Nasal cavity respiratory epithelium epithelial cell of viscerocranial mucosa (primary cell): ENCODE measurements at places on chromosomes 6 and 20. TPM values are rescaled to one million over a fixed set of nuclear protein-coding genes. Genes with fewer than 3 reads are reported as not detected.

Gene GPLD1
- under 0.01 and 0.64 TPM in 2 replicates for total RNA-seq

Gene UBD
- not detected in 2 replicates for total RNA-seq

Gene LKAAEAR1
- not detected in 2 replicates for total RNA-seq

Gene ZBTB46
- 1.2 and 1.7 TPM in 2 replicates for total RNA-seq

Gene BMP6
- total RNA-seq = 0.21 and 2.1 TPM in 2 replicates

Gene GPR6
- total RNA-seq = not detected in 2 replicates

Gene IL17A
- total RNA-seq = not detected in 2 replicates

Gene ZNF311
- total RNA-seq = 4.8 TPM in 2 replicates

Gene LY86
- total RNA-seq = not detected in 2 replicates

Gene C6orf163
- 0.68 and 3.2 TPM in 2 replicates for total RNA-seq

Gene AHCY
- 167 and 186 TPM in 2 replicates for total RNA-seq

Gene TPD52L2
- total RNA-seq = 129 and 145 TPM in 2 replicates

Gene C20orf202
- under 0.01 and 0.07 TPM in 2 replicates for total RNA-seq

Gene DNMT3B
- 0.68 and 1.5 TPM in 2 replicates for total RNA-seq

Gene CDH26
- total RNA-seq = 1.4 and 3.1 TPM in 2 replicates

Gene TAAR9
- total RNA-seq = not detected in 2 replicates

Gene RSPO3
- total RNA-seq = not detected in 2 replicates

Gene FERMT1
- total RNA-seq = 53.0 and 80.4 TPM in 2 replicates

Gene CTSA
- 18.8 and 72.7 TPM in 2 replicates for total RNA-seq

Gene NKX2-4
- not detected in 2 replicates for total RNA-seq

Gene QKI
- total RNA-seq = 79.3 and 118 TPM in 2 replicates

Gene SFTA2
- not detected in 2 replicates for total RNA-seq

Gene OR12D3
- not detected in 2 replicates for total RNA-seq

Gene C2
- total RNA-seq = 0.71 and 1.0 TPM in 2 replicates

Gene XKR7
- not detected in 2 replicates for total RNA-seq

Gene APCDD1L
- total RNA-seq = under 0.01 and 0.21 TPM in 2 replicates

Gene LGSN
- total RNA-seq = not detected in 2 replicates

Gene TBXT
- total RNA-seq = not detected in 2 replicates

Gene PLN
- total RNA-seq = not detected in 2 replicates

Gene SALL4
- 0.21 and 1.4 TPM in 2 replicates for total RNA-seq

Gene SSTR4
- not detected in 2 replicates for total RNA-seq

Gene LY6G6D
- total RNA-seq = not detected in 2 replicates

Gene AFDN
- 140 and 195 TPM in 2 replicates for total RNA-seq

Gene NKX2-2
- total RNA-seq = not detected in 2 replicates

Gene VTA1
- 44.8 and 71.2 TPM in 2 replicates for total RNA-seq

Gene ELOVL2
- total RNA-seq = under 0.01 TPM in 1 of 2 replicates, not detected in the other

Gene MMP24
- under 0.01 and 0.07 TPM in 2 replicates for total RNA-seq

Gene MLIP
- 0.68 and 2.8 TPM in 2 replicates for total RNA-seq

Gene GNL1
- total RNA-seq = 30.9 and 31.4 TPM in 2 replicates

Gene FAM217A
- total RNA-seq = not detected in 2 replicates

Gene BMP7
- total RNA-seq = 1.9 TPM in 1 of 2 replicates, not detected in the other

Gene MYH7B
- total RNA-seq = under 0.01 TPM in 2 replicates

Gene TAF4
- total RNA-seq = 3.4 and 11.2 TPM in 2 replicates

Gene PEX6
- total RNA-seq = 43.1 and 59.4 TPM in 2 replicates

Gene SLC35F1
- under 0.01 TPM in 1 of 2 replicates, not detected in the other for total RNA-seq

Gene EEF1A2
- 1.0 and 1.4 TPM in 2 replicates for total RNA-seq

Gene SIRPB2
- total RNA-seq = under 0.01 and 0.21 TPM in 2 replicates

Gene CST2
- total RNA-seq = 0.14 TPM in 1 of 2 replicates, not detected in the other

Gene SLC4A11
- total RNA-seq = 4.1 and 5.1 TPM in 2 replicates

Gene VPS52
- 27.0 and 28.8 TPM in 2 replicates for total RNA-seq

Gene CLPSL1
- total RNA-seq = not detected in 2 replicates

Gene KAT14
- total RNA-seq = 14.0 and 22.5 TPM in 2 replicates

Gene HLA-DQA1
- not detected in 2 replicates for total RNA-seq

Gene CDKN1A
- total RNA-seq = 585 and 704 TPM in 2 replicates

Gene CGA
- total RNA-seq = not detected in 2 replicates

Gene HSPA12B
- total RNA-seq = not detected in 2 replicates

Gene DST
- 1,243 and 1,265 TPM in 2 replicates for total RNA-seq

Gene SIRPB1
- not detected in 2 replicates for total RNA-seq
